ENCODE measurements at places on chromosomes 2 and 18.

- no peak for DNase-seq
These were observed 35.2 kb upstream of the CDH19 start for GRCh38 chr18:66638856-66639629.

- DNase-seq = no peak
These were observed 109.3 kb downstream of the EN1 start for GRCh38 chr2:118738106-118738505.

GRCh38 chr2:43609290-43609918 lies 13.6 kb upstream of the THADA start:
- no peak for DNase-seq

GRCh38 chr2:217970206-217970605 lies 32.6 kb downstream of the TNS1 start:
- DNase-seq = no peak

- no peak for DNase-seq
These were observed 310.3 kb downstream of the NOL4 start for GRCh38 chr18:33914399-33914798.

DNA sequence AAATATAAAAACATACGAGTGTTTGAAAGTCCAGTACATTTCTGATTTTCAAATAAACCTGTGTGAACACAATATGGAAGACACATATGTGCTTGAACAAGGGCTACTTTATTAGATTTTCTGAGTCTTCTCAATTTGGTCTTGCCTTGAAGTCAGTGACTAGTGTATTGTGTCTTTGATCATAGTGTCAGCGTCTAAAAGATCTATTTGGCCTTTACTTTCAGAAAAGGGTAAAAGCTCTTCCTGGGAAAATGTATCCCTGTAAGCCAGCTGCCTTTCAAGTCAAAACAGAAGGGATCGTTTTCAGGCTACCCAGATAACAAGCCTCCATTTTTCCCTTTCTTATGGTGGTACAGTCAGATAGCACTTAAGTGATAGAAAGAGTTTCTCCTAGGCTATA lies 471.9 kb downstream of the CMPK2 start:
- no peak for DNase-seq

DNA sequence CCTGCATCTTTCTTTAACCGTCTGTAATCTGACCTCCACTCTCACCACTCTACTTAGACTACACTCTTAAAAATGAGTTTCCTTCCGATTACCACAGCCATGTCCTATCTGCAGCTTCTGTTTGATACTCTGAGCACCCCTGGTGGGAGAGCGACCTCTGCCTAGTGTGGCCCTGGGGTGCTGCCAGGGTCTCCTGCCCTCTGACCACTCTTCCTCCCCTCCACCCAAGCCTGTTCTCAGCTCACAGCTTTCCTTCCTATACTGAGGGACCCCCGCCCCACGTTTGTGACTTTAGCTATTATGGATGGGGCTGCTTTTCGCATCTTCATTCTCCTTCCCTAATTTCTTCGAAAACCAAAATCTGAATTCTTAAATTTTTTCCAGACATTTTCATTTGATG lies 132.7 kb downstream of the KCTD1 start:
- no peak for DNase-seq

- DNase-seq = no peak
These were observed 95.6 kb downstream of the SH3BP4 start for GRCh38 chr2:235047171-235048160.

DNA sequence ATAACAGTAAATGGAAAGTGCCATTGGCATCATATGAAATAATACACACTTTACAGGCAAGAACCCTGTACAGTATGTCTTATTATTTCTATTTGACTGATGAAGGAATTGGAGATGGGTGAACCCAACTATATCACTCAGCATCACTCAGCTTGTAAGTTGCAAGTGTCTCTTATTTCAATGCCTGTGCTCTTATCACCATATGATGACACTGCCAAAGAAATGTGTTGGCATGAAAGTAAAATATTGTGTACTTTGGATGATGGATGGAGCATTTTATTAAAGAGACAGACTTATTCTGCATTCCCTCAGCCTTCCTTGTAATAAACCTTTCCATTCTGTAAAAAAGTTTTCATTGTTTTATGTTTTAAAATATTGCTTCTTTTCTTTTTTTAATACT lies 927.5 kb upstream of the VRK2 start:
- DNase-seq = no peak

DNA sequence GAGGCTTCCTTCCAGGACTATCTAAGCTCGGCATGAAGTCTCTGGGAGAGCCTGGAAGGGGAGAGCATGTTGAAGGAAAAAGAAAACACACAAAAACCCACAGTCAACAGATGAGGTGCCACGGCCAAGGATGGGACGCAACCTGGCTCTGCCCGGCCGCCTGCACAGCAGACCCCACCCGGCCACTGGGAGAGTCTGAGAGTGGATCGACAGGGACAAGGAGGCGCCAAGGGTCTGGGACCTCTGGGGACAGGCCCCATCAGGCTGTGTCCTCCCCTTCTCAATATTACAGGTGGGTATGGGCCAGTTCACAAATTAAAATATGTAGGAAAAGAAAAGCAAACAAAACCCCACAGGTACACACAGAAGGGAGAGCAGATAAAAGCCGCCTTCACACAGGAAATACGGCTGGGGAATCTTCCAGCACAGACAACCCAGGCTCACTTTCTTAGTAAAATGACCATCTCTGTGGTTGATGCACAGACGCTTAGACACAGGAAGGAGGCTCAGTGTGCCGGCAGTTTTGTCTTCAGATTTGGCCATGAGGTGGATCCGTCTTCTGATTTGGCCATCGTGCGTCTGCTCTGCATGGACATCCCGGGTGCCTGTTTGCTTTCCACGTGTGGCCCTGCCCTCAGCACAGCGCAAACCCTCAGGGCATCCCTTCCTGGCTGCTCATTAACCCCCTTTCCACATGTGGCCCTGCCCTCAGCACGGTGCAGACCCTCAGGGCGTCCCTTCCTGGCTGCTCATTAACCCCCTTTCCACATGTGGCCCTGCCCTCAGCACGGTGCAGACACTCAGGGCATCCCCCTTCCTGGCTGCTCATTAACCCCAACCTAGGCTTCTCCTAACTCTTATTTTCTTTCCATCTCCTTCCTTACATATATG lies 138.4 kb downstream of the EIPR1 start:
- no peak for DNase-seq

DNA sequence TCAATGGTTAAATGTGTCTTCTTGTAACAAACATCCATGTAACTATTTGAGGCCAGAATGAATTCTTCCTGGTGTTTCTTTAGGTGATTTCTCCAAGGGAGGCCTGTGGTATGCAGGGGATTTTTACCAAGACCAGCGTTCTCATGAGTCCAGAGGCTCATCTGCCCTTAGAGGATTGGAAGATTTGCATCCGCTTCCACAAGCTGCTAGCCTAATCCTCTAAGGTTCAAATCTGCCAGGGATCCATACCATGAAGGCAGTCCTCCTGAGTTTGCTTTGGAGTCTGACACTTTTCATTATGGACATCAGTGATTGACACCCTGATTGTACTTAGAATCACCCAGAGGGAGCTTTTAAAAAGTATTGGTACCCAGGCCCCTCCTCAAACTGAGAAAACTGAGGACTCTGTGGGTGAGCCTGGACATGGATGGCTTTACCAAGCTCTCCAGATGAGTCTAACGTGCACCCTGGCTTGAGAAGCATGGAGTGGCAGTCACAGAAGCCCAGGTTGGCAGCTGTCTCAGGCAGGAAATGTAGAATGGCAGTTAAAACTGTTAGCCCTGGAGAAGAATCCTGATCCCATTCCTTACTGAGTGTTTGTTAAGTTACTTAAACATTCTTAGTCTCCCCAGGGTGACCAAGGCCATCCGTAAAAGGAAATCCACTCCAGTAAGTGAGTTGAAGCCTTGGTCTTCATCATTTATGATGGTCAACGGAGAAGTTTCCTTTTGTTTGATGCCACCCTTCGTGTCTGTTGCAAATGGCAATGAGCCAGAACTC lies 95.3 kb upstream of the RMDN2 start:
- no peak for DNase-seq

- DNase-seq = no peak
These were observed 580.9 kb upstream of the TMEFF2 start for GRCh38 chr2:192775459-192776262.

DNA sequence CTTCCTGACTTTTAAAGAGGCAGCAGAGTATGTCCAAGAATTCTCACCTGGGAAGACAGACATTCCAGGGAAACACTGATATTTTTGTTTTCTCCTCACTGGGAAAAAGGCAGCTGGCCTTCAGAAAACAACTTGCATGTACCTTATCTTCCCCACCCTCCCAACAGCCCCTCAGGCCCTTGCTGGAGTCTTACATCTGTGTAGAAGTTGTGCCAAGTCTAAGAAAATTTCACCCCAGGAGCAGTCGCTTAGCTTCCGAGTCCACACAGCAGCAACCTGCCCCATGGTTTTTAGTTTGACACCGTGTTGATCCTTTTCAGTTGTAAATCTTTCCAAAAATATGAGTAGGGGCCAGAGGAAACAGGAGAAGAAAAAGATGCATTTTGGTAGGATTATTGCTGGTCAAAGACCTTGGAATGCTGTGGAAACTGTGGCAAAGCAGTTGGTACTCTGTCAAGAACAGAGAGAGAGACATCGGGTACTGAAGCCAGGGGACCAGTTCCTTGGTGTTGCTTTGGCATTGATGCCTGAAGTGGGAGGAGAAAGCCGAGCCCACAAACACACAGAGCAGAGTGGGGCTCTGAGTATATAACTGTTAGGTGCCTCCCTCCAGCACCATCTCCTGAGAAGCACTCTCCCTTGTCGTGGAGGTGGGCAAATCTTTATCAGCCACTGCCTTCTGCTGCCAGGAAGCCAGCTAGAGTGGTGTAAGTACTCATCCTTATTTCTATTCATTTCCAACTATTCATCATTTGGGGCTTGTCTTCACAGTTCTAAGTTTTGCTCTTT lies at the start of gene SLC14A1:
SLC14A1 (plus strand) TSS at position 615 of the 789 bp plus-strand sequence. CDS start 6,140 bp downstream, outside the sequence.
- no peak for DNase-seq

- DNase-seq = no peak
These were observed 51.4 kb downstream of the E2F6 start for GRCh38 chr2:11414372-11415124.

- DNase-seq = no peak
These were observed 150.6 kb downstream of the PRPF40A start for GRCh38 chr2:152566728-152567069.

DNA sequence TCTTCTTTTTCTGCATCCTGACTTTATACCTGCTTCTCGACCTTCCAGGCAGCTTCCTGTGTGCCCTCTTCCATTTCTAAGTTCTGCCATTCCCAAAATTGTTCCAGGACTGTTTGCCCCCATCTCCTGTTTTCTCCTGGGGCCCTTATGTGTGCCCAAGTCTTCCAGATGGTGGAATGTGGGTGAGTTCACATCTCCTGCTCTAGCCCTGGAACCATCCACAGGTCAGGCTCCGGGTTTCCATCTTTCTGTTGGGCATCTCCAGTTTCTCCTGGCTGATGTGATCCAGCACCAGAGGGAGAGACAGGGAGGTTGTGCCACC lies 25.8 kb downstream of the TOGARAM2 start:
- DNase-seq = no peak

DNA sequence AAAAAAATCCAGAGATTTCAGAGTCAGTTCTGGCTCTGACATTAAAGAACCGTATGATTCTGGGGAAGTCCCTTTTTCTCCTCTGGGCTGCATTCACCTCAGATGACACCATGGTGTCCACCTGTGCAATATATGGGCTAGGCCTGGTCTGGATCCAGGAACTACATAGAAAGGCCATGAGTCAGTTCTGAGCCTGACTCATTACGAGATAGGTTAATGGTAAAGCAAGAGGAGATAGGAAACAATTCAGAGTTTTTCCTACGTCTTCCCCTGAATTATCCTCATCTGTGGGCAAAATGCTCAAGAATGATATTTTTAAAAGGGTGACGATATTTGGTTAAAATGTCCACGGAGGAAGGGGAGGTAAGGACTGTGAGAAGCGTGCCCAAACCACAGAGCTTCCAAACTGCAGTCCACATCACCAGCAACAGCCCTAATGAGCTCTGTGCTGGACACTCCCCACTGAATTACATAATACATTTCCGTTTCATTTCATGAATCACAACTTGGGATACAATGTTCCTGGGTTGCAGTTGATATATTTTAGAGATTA lies 180.1 kb upstream of the OSR1 start:
- no peak for DNase-seq

- no peak for DNase-seq
These were observed 48.1 kb downstream of the RNF152 start for GRCh38 chr18:61844726-61845125.

DNA sequence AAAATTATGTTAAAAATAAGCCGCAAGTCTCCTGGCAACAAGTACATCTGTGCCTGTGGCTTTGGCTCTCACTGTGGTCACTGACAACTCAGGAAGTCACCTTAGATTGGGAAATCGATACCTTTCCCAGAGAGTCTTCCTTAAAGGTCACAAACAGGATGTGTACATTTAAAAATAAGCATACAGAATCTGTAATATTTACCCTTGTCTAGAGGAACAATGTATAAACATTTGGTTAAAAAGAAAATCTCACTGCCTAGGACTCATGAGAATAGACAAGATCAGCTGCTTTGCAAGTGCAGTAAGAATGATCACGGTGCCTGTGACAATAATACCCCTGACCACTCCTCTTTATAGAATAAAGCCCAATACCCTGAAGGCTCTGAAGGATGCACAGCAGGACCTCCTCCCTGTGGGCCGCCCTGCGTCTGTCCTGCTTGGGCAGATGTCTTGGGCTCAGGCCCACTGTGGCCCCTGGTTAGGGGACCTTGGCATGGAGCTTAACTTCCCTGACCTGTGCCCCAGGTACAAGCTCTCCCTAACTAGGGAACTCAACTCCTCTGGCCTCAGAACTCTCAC lies 98.0 kb upstream of the MGAT4A start:
- DNase-seq = no peak

DNA sequence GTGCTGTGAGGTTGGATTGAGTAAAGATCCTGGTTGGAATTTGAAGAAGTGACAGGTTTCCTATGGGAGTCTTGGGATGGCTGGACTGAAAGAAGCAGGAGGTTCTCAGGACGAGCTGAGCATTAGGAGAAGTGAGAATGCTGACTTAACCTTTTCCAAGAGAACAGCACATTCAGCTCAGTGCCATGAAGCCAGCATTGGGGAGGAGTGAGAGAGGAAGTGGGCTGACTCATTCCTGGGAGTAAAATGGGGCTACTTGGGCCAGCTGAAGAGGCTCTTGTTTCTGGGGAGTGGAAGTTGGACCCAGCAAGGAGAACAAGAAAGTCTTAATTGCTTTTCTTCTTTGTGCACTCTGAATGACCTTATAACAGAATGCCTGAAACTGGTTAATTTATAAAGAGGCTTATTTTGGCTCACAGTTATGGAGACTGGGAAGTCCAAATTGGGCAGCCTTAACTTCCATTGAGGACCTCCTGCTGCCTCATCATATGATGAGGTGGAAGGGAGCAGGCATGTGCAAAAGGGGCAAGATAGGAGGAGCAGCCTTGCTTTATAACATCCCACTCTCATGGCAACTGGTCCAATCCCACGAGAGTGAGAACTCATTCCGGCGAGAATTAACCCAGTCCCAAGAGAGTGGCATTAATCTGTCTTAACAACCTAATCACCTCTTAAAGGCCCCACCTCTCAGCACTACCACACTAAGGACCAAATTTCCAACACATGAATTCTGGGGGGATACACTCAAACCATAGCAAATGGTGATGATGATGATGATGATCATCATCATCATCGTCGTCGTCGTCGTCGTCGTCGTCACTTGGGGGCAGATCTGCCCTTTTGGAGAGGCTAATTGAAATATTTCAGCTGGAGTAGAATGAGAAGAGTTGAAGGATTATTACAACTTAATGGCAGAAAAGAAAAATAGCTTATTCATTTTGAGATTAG lies 26.1 kb downstream of the DGUOK start:
- DNase-seq = no peak

Data from stimulated activated CD4-positive, alpha-beta T cell treated with anti-CD3 and anti-CD28 coated beads, Interleukin-1b, Interleukin-23, amount 100 ng/mL, for 1 hour (primary cell).